ENCODE measurements at places on chromosomes 13 and 19. TPM values are rescaled to one million over a fixed set of nuclear protein-coding genes. Genes with fewer than 3 reads are reported as not detected.
A peak's percentile ranks its signal among the peaks of the same experiment; 100 is the strongest.

DNA sequence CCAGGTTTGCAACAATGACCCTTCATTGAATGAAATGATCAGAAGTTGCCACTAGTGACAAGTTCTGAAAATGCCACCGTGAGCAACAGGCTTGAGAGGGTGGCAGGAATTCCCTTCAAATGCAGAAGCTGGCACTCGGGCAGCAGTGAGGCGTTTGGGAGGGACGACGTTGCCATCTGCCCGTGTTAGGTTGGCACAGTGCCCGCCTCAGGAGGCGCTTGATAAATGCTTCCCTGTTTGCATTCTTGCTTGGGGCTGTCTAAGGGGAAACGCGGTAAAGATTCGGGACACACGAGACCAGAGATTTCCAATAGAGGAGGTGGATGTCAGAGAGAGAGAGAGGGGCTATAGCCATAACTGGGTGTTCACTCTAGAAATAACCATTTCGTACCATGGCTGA is 101.9 kb downstream of the TEX29 start:
- DNase-seq = no peak

SCEL gene
- 8.5 TPM for total RNA-seq

DNA sequence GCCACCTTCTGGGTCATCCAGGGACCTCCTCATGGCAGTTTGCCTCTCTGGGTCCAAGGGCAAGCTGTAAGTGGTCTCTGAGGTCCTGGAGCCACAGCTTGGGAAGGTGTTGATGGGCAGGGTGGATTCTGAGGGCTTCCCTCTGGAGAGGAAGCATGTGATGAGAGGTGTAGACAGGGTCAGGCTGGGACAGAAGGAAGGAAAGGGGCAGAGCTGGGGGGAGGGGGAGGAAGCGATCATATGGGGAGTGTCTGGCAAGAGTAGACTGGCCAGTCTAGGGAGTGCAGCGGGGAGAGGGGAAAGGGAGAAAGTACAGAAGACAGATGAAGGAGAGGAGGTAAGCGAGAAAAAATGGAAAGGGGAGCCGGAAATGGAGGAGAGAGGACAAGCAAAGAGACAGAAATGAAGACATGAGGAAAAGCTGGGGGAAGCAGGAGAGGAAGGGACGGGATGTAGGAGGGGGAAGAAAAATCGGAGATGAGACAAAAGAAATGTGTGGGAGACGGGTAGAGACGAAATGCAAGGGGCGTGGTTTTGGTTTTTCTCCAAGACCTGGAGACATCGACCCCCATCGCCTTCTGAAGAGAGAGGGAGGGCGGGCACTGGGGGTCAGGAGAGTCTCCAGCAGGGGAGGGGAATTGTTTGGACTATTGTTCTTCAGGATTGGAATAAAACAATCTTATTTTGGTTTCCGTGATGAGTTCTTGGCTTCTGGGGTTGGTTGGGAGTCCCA is 26.6 kb downstream of the ZSWIM9 start:
- DNase-seq = no peak

DNA sequence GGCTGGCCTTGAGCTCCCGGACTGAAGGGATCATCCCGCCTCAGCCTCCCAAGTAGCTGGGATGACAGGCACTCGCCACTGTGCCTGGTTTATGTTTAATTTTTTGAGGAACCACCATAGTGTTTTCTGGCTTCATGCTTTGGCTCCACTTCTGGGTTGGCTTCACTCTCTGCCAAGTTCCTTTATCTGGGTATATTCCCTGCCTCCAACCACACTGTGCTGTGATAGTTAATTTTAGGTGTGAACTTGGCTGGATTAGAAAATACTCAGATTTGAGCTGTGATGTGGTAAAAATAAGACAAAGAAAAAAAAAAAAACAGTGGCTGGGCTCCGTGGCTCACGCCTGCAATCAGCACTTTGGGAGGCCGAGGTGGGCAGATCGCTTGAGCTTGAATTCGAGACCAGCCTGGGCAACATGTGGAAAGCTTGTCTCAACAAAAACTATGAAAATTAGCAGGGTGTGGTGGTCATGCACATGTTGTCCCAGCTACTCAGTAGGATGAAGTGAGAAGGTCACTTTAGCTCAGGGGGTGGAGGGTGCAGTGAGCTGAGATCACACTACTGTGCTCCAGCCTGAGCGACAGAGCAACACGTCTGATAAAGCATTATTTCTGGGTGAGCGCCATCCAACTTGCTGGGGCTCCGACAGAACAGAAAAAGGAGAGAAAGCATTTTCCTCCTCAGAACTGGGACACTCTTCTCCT is 7.5 kb upstream of the ILF3 start:
- no peak for DNase-seq

DNA sequence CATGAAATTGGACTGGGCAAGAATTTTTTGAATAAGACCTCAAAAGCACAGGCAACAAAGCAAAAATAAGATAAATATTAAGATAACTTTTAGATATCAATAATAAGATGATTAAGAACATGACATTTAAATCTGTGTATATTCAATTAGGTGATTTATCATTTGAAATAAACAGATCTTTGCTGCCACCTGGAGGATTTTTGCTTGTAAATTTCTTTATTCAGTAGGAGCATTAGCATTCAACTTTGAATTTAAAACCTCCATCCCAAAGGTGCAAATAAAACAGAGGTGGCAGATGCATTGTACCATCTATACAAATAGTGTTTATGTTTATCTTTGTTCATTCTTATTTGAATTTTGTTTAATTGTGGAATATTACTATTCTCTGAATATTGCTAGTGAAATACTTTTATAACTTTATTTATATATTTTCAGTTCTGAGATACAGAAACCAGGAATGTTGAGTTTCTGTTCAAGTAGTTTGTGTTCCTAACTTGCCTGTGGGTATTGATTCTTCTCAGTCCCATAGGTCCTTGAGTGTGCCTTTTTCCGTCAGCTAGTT is 20.9 kb downstream of the COG6 start:
- DNase-seq = peak; percentile 16

GRCh38 chr19:28465371-28466086 is 747.4 kb downstream of the UQCRFS1 start:
- no peak for DNase-seq

COX6B1 gene
- 496 TPM for total RNA-seq

Data from epithelial cell of proximal tubule (primary cell).